NCI-H2081 (cell line): ENCODE measurements at places on chromosomes 5 and 9.
A peak's percentile ranks its signal among the peaks of the same experiment; 100 is the strongest.

DNA sequence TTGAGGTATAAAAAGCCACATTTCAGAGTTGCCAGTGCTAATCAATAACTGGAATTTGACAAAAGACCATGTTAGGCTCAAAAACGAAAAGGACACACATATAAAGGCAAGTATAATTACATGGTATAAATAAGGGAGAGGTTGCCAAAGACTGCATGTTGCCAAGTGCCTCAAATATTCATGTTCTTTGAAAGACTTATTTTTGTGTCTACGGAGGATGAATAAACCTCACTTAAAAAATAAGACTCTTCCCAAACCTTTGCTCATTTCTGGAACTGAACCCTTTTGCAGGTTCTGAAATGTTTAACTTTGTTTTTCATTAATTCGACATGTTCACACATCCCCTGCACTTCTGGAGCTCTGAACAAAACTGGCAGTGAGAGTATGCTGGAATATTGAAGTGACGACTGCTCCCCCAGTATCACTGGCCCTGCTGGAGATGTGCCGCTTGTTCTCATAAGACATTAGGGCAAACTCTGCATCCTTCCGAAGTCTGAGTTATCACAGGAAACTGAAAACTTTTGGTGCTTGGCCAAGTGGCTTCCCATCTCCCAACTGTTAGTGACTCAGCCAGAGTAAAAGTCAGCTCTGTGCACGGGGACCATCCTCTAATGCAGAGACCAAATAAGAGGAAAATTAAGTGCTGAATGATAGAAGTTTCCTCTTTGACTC is 336.8 kb downstream of the GLIS3 start:
- no peak for DNase-seq

DNA sequence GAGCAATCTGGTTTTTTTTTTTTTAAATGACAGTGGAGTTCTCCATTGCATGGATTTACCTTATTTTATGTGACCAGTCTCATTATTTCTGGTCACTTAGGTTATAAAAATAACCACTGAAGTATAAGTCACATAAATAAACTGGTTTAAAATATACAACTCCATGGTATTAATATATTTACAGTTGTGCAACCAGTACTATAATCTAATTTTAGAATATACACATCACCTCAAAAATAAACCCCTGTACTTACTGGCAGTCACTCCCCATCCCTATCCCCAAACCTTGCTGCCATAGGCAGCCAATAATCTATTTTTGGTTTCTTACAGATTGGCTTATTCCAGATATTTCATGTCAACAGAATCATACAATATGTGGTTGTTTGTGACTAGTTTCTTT is 57.8 kb downstream of the FYB1 start:
- no peak for DNase-seq

DNA sequence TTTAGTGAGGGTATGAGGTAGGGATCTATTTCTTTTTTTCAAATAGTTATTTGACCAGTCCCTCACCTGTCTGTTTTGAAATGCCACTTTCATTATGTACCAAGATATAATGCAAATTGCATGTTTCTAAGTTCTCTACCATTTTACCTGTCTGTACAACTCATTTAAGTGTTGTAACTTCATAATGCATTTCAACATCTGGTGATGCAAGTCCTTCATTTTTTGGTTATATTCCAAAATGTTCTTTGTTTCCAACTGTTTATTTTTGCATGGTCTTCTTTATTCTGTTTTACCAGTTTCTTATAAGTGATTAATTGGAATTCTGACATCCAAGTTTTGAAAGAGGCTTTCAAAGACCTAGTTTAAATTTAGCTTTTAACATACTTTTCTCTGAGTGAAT is 26.8 kb downstream of the TDRD7 start:
- DNase-seq, result no peak

DNA sequence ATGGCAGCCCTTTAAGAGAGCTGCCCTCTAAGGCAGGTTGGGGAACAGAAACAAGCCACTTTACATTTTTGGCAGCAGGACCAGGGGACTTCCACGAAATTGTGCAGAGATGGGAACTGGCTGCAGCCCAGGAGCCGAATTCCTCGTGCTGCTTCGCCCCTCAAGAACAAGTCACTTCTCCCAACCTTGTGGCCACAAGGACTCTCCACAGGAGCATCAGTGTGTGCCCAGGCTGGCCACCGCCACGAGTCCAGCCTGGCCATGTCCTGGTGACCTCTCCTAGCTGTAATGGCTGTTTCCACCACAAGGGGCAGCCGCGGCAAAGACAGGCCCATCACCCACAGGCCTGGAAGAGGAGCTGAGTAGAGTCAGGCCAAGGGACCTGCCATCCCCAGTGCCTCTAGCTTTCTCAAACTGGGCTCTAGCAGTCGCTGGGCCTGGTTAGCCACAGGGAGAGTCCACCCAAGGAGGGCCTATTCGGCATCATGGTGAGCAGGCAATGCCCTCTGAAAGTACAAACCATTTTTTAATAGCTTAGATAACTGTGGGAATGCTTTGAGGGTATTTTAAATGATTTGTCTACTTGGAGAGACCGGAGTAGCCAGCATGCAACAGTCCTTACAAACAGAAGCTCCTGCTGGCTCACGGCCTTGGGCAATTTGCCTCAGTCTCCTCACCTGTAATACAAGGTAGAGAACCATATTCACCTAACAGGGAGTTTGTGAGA is 129.0 kb downstream of the COL23A1 start:
- DNase-seq, result no peak

DNA sequence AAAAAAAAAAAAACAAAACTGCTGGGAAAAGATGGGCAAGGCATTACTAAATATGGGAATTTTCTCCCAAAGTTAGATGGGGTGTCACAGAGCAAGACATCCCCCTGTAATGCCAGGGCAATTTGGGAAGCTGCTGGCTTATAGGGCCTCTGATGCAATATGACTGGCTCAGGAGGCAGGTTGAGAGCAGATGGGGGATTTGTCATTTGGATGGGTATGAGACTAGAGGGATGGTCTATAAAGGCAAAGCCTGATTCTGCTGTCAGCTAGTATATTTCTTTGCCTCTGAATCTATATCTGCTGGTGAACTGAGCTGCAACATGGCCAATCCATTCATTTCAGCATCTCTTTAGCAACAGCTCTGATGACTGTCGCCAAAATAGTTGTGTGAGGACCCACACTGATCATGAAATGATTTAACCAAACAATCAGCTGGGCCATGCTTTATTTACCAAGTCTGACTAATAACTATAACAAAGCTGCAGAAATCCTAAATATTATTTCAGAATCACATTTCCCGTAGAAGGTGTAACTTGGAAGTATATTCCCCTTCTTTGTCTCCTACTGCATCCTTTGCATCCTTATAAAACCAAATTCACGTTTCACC is 455.1 kb upstream of the ZNF608 start:
- DNase-seq, result no peak

GRCh38 chr5:124637011-124637410 is 109.4 kb downstream of the ZNF608 start:
- no peak for DNase-seq

DNA sequence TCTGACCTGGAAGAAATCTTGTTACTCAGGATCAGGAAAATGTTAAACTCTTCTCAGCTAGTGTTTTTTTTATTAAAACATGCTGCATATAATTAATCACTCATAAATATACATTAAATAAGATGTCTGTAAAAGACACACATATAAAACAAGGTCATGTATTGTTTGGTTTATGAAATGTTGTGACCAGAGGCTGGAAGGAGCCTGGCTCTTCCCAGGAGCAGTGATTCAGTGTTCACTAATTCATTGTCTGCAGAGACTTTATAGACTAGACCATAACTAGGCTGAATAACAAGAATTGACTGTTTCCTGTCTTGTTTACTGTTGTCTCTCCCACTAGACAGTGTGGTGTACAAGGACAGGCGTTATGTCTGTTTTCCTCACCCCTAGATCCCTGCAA is 49.1 kb upstream of the ANKRD55 start:
- no peak for DNase-seq

DNA sequence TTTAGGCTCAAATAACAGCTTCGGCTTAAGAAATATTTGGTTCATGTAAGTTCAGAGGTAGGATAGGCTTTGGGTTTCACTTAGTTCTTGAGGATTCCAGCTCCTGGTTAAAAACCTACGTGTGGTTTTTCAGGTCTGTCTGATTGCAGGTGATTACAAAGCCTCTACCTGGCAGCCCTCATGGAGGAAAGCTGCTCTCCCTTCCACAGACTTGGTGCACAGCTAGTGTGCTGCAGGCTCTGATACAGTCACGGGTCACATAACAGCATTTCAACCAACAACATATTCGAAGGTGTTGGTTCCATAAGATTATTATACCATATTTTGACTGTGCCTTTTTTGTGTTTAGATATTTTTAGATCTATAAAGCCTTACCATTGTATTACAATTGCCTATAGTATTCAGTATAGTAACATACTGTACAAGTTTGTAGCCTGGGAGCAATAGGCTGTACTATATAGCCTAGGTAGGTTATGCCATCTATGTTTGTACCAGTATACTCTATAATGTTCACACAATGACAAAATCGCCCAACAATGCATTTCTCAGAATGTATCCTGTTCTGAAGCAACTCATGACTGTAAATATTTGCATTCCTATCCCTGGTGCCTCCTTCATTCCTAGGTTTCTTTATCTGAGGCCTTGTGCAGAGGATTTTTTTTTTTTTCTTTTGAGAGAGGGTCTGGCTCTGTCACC is 8.0 kb upstream of the DCP2 start:
- DNase-seq, result no peak

- no peak for DNase-seq
Measured at GRCh38 chr9:115548609-115549260, 430.8 kb upstream of the TNC start.

GRCh38 chr5:154751854-154752253 is 3.3 kb upstream of the LARP1 start:
- DNase-seq, result no peak

DNA sequence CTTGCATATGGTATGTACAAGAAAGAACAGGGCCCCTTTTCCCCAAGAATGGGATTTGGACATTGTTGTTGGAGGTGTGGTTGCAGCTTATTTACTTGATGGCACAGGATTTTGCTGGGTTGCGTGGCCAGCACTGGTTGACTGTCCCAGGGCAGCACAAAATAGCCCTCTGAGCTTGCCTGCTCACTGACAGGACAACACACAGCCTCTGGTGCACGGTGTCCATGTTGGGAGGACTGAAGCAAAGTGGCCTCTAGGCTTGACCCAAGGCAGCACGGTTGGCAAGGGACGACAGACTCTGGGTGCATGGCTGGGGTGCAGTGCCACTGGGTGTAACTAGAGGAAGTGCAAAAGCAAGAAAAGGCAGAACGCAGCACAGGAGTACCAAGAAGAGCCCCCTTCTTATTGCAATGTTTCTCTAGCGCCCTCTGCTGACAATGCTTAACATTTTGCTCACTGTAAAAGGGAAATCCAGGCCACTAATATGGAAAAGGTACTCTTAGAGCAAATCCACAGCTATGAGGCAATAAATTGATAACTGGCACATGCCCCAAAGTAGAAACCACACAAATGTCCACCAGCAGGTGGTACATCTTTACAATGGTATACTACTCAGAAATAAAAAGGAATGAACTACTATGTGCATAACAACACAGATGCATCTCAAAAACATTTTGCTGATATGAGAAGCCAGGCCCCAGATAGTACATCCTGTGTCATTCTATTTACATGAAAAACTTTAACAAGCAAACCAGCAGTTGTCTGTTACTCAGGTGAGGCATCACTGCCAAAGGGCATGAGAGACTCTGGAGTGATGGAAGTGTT is 47.4 kb upstream of the BARX1 start:
- peak; percentile 82 for DNase-seq

DNA sequence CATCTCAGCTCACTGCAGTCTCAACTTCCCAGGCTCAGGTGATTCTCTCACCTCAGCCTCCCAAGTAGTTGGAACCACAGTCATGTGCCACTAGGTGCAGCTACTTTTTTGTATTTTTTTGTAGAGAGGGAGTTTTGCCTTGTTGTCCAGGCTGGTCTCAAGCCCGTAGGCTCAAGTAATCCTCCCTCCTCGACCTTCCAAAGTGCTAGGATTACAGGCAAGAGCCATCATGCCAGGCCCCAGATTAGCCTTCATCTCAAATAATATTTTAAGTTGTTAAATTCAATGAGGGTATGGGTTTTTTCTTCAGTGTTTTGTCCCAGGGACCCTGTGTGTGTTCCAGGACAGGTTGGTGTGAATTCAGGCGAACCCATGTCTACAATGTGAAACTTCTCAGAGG is 12.5 kb upstream of the RFESD start:
- no peak for DNase-seq

- no peak for DNase-seq
Measured at GRCh38 chr5:173458828-173459609, 130.8 kb upstream of the STC2 start.

- no peak for DNase-seq
Measured at GRCh38 chr5:109998726-109999125, 309.0 kb downstream of the MAN2A1 start.
